ENCODE measurements at places on chromosomes 3 and 15. TPM values are rescaled to one million over a fixed set of nuclear protein-coding genes. Genes with fewer than 3 reads are reported as not detected.

DNA sequence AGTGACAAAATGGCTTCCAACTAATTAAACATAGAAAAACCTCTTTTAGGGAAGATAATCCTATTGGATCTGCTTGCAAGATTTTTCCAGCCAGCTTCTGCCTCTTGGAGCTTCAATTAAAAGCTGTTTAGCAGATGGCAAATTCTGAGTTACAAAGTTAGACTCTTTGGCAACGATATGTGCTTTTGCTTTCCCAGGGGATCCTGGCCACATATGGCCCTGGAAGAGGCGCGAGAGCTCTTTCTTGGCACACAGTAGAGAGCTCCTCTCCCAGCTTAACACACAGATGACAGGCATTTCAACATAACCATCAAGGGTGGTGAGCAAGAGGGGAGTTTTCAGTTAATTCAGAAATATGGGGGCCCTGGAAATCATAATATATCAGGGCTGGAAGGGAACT lies 41.6 kb upstream of the GALNT15 start:
- no peak for DNase-seq

- no peak for DNase-seq
These were observed 466 bp downstream of the IQSEC1 start for GRCh38 chr3:13072600-13073325.

DNA sequence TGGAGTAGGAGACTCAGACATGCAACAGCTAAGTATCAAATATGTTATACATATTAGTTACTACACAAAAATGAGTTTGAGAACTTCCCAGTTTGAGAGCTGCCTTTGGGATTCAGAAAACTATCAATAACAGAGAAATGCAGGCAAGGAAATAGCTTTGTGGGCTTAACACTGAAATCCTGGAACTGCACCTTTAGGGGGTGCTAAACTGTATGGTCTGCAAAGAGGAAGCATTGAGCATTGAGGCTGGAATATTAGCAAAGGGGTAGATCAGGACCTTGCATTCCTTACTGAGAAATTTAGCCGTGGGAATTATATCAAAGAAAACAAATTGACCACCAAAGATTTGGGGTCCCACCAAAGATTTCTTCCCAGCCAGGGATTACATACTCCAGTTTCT lies 580.0 kb downstream of the ZNF385D start:
- DNase-seq, result no peak

- peak; percentile 75 for DNase-seq
These were observed 27.5 kb downstream of the PLSCR5 start for GRCh38 chr3:146577662-146578061.

- no peak for DNase-seq
These were observed 1.9 kb downstream of the XIRP1 start for GRCh38 chr3:39190281-39191025.

- DNase-seq, result no peak
These were observed 16.8 kb downstream of the NEO1 start for GRCh38 chr15:73069109-73069508.

- DNase-seq, result no peak
These were observed 185.2 kb upstream of the RGMA start for GRCh38 chr15:93274257-93274656.

- DNase-seq, result no peak
These were observed 9.9 kb downstream of the CAPN7 start for GRCh38 chr3:15215996-15216395.

- no peak for DNase-seq
These were observed 326.8 kb downstream of the TBL1XR1 start for GRCh38 chr3:176870451-176870850.

DNA sequence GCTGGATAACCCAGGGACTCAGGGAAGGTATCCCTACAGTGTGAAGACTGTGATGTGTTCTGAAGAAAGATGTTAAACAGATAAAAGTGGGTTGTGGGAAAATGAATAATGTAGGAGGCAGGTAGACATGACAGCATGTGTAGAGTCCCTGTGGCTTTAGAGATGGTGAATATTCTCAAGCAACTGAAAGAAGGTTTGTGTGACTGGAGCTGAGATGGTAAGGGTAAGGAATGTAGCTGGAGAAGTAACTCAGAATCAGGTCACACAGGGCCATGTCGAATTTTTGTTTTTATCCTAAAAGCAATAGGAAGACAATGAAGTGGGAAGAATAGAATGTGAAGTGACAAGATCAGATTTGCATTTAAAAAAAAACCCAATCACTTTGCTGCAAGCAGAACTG lies 53.7 kb upstream of the TRPC1 start:
- no peak for DNase-seq

- DNase-seq, result no peak
These were observed 232.7 kb upstream of the ATP10A start for GRCh38 chr15:26095710-26096330.

DNA sequence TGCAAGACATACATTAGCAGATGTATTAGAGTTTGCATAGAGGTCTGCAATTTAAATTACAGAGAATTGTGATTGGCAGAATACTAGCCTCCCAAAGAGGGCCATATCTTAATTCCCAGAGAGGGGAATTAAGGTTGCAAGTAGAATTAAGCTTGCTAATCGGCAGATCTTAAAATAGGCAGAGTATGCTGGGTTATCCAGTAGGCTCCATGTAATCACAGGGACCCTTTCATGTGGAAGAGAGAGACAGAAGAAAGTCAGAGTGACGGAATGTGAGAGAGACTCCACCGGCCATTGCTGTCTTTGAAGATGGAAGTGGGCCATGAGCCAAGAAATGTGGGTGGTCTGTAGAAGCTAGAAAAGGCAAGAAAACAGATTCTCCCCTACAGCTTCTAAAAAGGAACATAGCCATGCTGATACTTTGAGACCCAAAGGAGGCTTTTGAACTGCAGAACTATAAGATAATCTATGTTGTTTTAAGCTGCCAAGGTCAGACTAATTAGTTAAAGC lies 38.8 kb downstream of the IMPG2 start:
- no peak for DNase-seq

DNA sequence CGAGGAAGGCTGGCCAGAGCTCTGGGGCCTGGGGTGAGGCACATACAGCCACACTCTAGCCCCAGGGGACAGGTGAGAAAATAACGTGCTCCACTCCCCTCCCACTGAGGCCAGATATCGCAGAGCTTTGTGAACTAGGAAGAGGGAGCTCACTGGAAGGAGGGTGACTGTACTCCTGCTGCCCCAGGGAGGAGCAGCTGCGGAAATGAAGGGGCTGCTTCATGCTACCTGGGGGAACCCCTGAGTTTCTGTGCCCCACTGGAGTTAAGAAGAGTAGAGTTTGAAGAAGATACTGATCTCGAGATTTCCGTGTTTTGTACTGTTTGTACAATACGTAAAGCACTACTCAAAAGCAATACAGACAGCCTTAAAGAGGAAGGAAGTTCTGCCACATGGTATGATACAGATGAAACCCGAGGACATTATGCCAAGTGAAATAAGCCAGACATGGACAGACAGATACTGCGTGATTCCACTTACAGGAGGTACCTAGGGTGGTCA lies 44.6 kb downstream of the CMTM6 start:
- DNase-seq, result peak; percentile 29

DNA sequence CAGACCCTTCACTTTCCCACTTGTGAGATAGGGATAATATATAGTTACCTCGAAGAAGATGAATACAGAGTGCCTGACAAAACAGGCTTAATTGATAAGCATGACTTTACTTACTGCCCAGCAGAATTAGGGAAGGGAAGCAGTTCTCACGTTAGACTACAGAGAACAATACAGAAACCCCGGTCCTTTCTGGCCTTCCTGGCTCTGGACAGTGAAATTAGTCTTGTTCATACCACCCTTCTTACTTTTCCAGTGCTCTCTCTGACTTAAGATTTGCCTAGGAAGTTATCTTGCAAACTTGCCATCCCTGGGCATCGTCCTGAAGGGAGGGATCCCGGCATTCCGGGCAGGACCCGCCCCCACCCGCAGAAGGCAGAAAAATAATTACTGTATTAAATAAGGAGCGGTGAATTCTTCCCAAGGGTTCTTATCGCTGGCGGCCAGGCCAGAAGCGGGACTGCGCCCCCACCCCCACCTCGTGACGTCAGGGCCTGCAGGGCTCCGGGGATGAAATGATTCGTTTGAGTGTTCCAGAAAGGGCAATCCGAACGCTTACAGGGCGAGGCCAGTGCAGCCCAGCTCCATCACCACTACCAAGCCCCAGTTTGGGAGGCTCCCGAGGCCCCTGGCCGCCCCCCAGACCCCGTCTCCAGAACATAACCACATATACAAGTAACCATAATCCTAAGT lies 8.4 kb downstream of the SOX2 start:
- no peak for DNase-seq

Gene CPN2
- total RNA-seq, result not detected

Gene MYH15
- 0.13 TPM for total RNA-seq

Gene WWTR1
- 213 TPM for total RNA-seq

Gene FBXL22
- total RNA-seq, result 0.13 TPM

Gene TM4SF1
- total RNA-seq, result 1,046 TPM

Gene KCNMB3
- 2.1 TPM for total RNA-seq

Gene ARGFX
- not detected for total RNA-seq

Gene KCNMB2
- not detected for total RNA-seq

Gene PIGZ
- total RNA-seq, result 4.6 TPM

Gene LRRIQ4
- not detected for total RNA-seq

Gene TTC23
- total RNA-seq, result 12.5 TPM
